ENCODE measurements at places on chromosomes 1 and 21. TPM values are rescaled to one million over a fixed set of nuclear protein-coding genes. Genes with fewer than 3 reads are reported as not detected.
A peak's percentile ranks its signal among the peaks of the same experiment; 100 is the strongest.

DNA sequence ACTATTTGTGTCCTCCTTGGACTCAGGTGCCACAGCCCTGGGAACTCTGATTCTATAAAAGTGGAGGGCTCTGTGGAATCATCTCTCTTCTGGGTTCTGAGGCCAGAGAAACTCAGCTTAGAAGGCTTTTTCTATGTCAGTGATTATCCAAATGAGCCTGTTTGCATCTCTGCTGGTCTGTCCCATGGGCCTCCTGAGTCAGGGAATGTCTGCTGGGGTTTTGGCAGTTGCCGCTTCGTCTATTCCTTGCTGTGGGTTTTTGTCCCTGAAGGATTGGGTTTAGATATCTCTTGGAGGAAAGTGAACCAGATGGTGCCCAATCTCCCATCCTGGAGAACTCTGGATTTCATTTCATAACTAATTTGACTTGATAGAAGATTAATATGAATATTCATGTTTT, 297.6 kb downstream of the HHAT start:
- DNase-seq = peak; percentile 29

- DNase-seq = no peak
Observed at GRCh38 chr1:33460947-33461629, 11.4 kb upstream of the ZSCAN20 start.

DNA sequence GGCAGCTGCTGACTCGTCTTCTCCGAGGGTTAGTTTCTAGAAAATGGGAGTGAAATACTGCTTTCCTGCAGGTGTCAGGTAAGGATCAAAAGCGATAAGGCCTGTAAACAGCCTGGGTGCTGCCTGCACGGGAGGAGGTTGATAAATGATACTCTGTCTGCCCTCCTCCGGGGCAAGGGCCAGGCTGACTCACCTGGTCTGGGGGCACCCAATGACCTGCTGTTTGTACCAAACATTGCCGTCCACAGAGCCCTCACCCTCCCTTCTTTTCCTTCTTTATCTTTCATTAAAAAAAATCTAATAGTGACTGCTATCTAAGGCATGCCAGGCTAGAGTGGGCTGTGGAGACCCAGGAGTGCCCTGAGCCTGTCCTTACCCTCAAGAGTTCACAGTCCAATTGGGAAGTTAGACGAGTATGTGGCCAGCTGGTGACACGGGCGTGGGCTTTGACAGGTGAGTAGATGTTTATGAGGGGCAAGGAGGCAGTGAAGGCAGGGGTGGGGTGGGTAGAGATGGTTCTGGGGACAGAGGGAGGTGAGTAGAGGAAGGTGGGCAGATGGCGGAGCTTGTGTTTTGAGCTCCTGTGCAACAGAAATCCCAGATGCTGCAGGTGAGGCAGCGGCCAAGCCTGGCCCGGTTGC, 16.2 kb downstream of the EDN2 start:
- DNase-seq = no peak

- no peak for DNase-seq
Observed at GRCh38 chr21:44090325-44090724, 16.9 kb upstream of the PWP2 start.

- DNase-seq = peak; percentile 32
Observed at GRCh38 chr1:168509875-168510791, 33.7 kb downstream of the XCL2 start.

DNA sequence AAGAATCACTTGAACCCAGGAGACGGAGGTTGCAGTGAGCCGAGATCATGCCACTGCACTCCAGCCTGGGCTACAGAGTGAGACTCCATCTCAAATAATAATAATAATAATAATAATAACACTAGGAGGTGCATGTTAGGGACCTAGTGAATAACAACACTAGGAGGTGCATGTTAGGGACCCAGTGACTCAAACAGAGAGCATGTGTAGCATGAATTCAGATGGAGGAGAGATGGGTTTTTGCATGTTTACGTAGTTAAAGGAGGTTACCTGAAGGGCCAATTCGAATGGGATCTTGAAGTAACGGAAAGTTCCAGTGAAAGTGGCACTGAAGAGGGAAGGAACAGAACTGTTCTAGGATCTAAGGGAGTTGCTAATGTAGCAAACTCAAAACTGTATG, 7.1 kb upstream of the KCNK1 start:
- DNase-seq = no peak

Gene FOXD2
- total RNA-seq = 0.40 TPM

Gene S100A9
- total RNA-seq = not detected

Gene KRTAP11-1
- not detected for total RNA-seq

- peak; percentile 73 for DNase-seq
Observed at GRCh38 chr1:55898181-55898580, 681.2 kb downstream of the PLPP3 start.

DNA sequence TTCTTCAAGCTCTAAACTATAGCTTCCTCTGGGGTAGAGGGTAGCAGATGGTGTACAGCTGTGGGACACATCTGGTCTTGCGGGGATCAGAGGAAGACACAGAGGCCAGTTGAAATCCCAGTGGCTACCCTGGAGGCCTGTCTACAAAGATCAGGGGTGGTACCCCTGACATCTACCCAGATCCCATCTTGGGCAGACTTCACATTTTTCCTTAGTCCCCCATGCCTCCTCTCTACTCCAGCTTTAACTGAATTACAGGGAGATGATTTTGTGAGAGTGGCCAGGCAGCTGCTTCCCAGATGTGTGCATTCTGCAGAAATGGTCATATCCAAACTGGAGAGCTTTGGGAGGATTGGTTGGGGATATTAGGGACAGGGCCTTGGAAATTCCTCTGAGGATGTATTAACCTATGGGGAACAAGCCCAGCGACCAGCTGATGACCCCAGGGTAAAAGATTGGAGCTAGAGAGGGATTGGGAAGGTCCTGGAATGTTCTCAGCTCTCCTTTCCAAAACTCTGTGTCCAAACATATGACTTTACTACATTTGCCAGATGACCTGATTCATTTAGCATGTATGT, 9.6 kb upstream of the CD34 start:
- no peak for DNase-seq

- no peak for DNase-seq
Observed at GRCh38 chr1:10378081-10378841, 20.6 kb upstream of the PGD start.

DNA sequence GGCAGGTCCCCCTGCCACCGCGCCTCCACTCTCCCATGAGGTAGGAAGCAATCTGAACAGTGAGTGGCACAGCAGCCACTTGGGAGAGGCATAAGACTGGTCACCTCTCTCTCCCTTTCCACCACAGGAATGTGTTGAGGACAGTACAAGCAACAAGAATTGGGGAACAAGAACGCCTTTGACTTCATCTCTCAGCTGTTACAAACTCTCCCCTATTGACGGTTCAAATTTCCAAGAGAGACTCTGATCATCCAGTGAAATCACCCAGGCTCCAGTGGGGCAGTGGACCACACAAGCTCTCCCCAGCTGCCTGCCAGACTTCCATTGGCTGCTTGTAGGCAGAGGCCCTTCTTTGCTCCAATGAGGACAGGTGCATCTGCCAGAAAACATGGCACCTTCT, 249.9 kb upstream of the JUN start:
- no peak for DNase-seq

DNA sequence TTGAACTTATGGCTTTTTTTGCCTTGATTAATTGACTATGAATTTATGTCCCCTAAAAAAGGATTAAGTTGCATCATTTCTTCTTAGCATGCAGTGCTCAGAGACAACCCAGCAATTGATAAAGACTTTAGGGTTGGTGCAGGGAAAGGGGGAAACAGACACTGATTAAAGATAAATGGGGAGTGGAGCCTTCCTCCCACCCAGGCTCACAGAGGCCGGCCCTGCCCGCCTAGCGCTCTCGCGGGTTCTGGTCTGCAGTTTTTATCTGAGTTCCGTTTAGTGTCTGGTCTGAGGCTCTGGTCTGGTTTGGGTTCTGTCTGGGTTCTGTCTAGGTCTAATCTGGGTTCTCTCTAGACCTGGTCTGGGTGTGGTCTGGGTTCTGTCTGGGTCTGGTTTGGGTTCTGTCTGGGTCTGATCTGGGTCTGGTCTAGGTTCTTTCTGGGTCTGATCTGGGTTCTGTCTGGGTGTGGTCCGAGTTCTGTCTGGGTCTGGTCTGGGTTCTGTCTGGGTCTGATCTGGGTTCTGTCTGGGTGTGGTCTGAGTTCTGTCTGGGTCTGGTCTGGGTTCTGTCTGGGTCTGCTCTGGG, 48.1 kb downstream of the ABCG1 start:
- no peak for DNase-seq

DNA sequence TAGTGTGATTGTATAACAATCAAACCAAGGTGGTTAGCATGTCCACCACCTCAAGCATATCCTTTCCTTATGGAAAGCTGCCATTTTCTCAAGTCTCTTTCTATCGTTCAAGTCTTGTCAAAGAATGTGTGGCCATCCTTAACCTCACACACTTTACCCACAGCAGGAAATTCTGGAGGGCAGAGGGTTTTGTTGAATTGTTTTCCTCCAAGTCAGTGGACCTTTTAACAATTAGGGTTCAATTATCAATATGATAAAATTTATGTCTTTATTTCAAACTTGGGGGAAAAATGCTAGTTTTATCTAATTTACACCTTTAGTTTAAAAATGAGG, 14.2 kb upstream of the PTPRC start:
- DNase-seq = no peak

GRCh38 chr1:201726700-201727099, 102.3 kb upstream of the IPO9 start:
- DNase-seq = no peak

DNA sequence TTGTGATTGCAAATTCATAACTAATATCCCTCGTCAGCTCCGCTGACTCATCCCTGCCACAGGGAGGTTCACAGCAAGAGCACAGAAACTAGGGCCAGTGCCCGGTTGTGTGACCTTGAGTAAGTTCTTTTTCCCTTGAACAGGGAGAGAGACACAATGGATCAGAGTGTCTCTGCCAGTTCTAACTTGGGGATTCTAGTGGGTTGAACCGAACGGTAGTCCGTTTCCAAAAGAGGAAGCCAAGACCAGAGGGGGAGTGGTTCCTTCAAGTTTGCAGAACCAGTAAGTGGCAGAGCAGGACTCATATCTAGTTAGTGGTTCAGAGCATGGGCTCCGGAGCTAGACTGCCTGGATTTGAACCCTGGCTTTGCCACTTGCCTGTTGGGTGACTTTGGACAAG, 4.9 kb upstream of the SHISA4 start:
- peak; percentile 64 for DNase-seq

DNA sequence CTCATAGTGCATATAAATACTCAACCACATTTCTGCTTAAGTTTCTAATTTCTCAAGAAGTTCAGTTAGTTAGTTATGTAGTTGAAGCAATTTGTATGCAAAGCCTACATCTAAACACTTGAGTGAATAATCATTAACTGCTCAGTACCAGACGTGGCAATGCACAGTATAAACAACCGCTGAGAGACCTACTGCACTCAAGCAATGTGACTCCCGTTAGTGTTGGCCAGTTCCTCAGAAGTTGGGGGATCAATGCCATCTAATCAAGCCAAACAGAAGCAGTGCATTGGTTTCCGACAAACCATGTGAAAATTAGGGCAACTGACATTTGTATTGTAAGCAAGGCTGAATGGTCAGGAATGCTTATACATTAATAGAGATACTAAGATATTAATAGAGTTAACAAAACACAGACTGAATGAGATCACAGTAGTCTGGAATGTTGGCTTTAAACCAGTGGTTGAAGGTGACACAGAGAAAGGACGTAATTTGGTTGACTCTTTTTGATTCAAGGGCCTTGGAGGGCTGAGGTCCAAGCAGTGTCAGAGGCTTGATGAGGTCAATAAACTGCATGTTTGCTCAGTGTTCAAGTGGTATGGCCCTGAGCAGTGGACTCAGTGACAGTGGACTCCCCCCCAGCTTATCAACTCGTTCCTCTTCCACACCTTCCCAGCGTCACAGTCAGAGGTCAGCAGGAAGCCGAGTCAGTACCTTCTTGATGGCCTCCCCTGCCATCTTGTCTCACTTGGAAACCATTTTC, 255.5 kb downstream of the CTH start:
- no peak for DNase-seq

Gene L1TD1
- not detected for total RNA-seq

- no peak for DNase-seq
Observed at GRCh38 chr21:9763306-9763705, 758.1 kb upstream of the TPTE start.

- DNase-seq = peak; percentile 88
Observed at GRCh38 chr21:38219049-38219628, 37.7 kb upstream of the KCNJ15 start.

All from LHCN-M2 (cell line).